ENCODE measurements at places on chromosomes 12 and 14.

GRCh38 chr12:130076752-130077151, 85.5 kb upstream of the FZD10 start:
- DNase-seq, result no peak

DNA sequence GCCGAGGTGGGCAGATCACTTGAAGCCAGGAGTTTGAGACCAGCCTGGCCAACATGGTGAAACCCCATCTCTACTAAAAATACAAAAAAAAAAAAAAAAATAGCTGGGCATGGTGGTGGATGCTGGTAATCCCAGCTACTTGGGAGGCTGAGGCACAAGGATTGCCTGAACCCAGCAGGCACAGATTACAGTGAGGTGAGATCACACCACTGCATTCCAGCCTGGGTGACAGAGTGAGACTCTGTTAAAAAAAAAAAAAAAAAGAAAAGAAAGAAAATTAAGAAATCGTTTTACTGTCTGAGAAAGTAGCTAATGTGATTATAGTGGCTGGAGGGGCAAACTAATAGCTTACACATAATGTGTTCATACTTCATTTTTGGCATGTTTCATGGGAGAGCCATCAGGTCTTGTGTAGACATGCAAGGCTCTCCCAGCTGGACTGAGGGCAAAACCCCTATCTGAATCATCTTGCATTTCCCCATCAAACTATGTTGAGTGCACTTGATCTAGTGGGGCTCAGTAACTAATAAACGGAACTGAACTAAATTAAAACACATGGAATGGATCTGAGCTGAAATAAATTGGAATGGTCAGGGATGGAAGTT, 16.2 kb downstream of the KIF21A start:
- DNase-seq, result no peak

GRCh38 chr12:5912437-5913334, 32.4 kb downstream of the ANO2 start:
- DNase-seq, result peak; percentile 60

- DNase-seq, result no peak
These were observed 100.8 kb downstream of the SAMD4A start for GRCh38 chr14:54667764-54668163.

DNA sequence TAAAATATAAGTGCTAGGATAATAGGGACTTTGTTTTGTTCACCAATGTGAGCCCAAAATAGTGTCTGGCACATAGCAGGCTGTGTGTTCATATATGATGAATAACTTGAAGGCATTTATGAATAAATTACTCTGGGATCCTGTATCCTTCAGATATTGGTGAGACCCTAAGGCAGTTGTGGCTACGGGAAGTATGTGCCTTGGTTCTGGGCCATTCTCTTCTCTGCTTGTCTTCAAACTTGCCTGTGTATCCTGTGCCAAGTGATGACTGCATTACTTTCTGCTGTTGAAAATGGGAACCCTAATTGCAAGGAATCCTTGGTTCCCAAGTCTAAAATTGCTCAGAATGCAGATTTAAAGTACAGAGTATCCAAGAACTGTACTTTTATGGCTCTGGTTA, 67.6 kb upstream of the KTN1 start:
- no peak for DNase-seq

DNA sequence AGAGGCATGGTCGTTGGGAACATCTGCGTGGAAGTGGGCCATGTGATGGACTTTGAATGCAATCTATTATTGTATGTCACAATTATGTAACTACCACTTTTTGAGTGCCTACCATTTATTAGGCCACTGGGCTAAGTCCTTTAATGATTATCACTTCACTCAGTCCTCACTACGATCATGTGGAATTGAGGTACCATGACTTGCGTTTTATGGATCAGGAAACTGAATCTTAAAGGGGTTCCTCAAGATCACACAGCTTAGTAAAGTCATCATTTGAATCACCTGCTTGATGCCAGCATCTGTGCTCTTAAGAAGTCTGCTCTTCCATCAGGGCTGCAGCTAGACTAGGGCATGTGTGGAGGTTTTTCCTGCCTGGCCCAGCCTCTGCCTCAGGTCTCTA, 136.7 kb downstream of the DAD1 start:
- no peak for DNase-seq

DNA sequence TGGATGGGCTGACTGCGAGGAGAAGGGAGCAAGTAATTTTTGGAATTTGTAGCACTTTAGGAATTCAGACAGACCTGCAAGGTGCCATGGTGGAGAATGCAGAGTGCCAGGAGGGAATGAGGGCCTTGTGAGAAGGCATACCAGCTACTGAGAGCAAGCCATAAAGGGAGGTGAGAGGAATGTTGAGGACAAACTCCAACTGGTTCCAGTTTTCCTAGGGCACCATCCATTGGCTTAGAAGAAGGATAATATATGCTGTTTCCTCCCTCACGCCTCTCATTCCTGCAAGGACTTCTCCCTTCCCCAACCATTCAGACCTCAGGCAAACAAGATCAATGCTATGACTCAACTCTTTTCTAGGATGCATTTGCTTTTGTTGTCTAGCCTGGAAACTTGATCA, 11.2 kb upstream of the DAAM1 start:
- DNase-seq, result no peak

- no peak for DNase-seq
These were observed 15.7 kb downstream of the CHPT1 start for GRCh38 chr12:101713059-101713682.

GRCh38 chr14:59195912-59196311, 7.4 kb downstream of the DAAM1 start:
- peak; percentile 5 for DNase-seq

DNA sequence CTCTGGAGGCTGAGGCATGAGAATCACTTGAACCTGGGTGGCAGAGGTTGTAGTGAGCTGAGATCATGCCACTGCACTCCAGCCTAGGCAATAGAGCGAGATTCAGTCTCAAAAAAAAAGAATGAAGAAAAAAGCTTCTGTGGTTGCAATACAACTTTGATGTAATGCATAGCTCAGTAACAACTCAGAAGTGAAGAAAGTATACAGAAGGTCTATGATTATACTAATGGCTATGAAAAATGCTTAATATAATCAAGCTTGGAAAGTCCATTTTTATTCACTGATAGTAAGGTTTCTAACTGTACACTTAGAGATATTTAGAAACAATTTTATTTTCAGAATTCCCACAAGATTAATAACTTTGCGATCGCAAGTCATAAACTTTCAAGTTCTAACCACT, 88.2 kb upstream of the FRMD6 start:
- DNase-seq, result no peak

GRCh38 chr12:100699209-100699608, 95.4 kb upstream of the ANO4 start:
- no peak for DNase-seq

DNA sequence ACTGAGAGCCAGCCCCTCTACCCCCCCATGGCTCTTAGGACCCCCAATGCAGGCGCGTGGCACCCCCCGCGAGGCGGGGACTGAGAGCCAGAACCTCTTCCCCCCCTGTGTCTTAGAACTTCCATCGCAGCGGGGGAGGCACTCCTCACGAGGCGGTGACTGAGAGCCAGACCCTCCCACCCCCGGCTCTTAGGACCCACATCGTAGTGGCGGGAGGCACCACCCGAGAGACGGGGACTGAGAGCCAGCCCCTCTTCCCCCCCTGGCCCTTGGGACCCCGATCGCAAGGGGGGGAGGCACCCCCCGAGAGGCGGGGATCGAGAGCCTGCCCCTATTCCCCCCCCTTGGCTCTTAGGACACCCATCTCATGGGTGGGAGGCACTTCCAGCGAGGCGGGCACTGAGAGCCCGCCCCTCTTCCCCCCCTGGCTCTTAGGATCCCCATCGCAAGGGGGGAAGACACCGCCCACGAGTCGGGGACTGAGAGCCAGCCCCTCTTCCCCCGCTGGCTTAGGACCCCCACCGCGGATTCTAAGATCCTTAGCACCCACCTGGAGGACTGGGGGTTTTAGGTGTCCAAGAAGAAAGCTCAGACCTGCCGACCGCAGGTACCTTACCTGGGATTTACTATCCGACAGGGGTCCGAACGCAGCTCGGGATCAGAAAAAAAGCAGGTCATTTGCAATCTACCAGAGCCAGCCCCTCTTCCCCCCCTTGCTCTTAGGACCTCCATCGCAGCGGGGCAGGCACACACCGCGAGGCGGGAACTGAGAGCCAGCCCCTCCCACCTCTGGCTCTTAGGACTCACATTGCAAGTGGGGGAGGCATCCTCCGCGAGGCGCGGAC, 44.9 kb downstream of the DDX11 start:
- DNase-seq, result peak; percentile 94

DNA sequence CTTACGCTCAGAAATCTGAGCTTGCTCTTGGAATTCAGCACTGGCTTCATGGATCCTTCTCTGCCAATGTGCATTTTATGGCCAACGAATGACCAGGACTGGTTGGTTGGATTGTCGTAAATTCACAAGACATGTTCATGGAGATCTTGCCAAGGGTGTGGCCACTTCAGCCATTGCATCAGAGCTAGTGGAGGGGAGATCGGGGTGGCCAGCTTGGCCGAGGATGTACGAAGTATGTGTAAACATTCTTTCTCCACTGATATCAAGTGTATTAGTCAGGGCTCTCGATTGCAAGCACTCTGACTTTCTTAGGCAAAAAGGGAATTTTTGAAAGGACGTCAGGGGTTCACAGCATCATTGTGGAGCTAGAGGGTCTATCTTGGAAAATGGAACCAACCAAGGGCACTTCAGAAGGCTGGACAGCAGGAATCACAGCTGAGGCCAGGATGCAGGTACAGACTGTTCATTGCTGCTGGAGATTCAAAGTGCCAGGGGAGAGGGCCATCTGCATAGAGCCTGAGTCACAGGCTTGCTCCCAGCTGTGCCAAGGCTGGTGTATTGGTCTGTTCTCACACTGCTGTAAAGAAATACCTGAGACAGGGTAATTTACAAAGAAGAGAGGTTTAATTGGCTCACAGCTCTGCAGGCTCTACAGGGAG, 32.9 kb upstream of the ADGRD1 start:
- no peak for DNase-seq

DNA sequence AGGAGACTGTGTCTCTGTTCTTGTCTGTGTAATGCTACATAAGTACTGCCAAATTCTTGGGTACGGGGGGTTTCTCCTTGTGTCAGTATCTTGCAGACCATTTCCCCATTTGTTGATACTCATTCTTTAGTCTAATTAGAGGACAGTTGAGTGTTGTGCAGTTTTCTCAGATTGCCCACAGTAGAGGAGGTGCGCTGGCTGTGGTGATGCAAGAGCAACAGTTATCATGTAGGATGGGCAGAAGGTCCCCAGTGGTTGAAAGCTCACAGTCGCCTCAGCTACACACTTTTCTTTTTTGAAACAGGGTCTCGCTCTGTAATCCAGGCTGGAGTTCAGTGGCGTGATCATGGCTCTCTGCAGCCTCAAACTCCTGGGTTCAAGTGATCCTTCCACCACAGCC, 37.8 kb upstream of the ATP2A2 start:
- no peak for DNase-seq

DNA sequence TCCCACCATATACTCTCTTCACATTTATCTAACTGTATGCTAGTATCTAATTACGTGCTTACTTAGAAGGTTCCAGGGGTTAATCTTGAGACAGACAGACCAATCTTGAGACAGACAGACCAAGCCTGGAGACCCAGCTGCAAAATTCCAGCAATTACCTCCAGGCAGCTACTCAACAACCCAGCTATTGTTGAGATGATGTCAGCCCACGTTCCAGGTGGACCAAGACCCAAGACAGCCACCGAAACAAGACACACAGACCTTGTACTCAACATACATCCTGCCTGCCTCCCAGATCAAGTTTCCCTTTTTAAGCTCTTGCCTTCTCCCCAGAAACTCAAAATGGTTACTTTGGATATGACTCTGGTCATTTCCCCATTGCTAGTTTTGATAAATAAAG, 64.9 kb upstream of the VASH1 start:
- no peak for DNase-seq

DNA sequence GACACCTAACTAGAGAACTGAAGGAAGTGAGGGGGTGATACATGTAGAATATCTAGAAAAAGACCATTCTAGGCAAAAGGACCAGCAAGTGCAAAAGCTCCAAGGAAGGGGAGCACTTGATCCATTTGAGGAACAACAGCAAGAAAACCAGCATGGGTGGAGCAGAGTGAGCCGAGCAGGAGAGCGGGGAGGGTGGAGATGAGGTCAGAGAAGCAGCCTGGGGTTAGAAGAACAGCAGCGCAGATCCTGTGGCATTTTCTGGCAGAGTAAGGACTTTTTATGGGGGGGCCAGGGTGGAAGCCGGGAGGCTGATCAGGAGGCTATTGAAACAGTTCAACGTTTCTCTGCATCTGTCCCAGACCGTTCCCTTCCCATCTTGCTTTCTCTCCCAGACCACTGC, 24.5 kb upstream of the TMCC3 start:
- DNase-seq, result no peak

GRCh38 chr14:30551460-30551859, 7.5 kb upstream of the G2E3 start:
- no peak for DNase-seq

- peak; percentile 68 for DNase-seq
These were observed 157.4 kb upstream of the FOXG1 start for GRCh38 chr14:28608851-28609828.

DNA sequence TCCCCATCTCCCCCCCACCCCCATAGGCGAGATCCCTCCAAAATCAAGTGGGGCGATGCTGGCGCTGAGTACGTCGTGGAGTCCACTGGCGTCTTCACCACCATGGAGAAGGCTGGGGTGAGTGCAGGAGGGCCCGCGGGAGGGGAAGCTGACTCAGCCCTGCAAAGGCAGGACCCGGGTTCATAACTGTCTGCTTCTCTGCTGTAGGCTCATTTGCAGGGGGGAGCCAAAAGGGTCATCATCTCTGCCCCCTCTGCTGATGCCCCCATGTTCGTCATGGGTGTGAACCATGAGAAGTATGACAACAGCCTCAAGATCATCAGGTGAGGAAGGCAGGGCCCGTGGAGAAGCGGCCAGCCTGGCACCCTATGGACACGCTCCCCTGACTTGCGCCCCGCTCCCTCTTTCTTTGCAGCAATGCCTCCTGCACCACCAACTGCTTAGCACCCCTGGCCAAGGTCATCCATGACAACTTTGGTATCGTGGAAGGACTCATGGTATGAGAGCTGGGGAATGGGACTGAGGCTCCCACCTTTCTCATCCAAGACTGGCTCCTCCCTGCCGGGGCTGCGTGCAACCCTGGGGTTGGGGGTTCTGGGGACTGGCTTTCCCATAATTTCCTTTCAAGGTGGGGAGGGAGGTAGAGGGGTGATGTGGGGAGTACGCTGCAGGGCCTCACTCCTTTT, 2.7 kb downstream of the GAPDH start:
- no peak for DNase-seq

Measured in NCI-H82 (cell line).